T-cell (primary cell): ENCODE measurements at places on chromosomes 4 and X.

DNA sequence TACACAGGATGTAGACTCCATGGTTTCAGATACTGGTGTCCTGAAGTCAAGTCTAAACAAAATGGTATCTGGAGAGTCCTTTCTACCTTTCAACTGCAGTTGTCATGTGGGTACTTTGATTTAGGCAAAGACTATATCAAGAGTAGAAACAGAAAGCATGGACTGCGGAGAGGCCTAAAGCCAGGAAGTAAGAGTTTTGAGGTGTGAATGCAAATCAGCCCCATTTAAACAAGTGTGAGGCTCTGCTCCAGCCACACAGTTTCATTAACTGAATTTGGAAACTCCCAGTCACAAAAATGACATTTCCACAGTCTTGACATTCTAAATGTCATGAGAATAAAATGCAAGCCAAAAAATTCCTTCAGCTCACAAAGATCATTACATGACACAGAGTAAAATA is 87.2 kb upstream of the MCF2 start:
- no peak for DNase-seq

- no peak for DNase-seq
Observed at GRCh38 chrX:20382518-20383297, 116.0 kb upstream of the RPS6KA3 start.

GRCh38 chr4:182453830-182454229 is 210.6 kb downstream of the TENM3 start:
- no peak for DNase-seq

- DNase-seq, result no peak
Observed at GRCh38 chr4:39046249-39046648, 14.0 kb upstream of the TMEM156 start.

DNA sequence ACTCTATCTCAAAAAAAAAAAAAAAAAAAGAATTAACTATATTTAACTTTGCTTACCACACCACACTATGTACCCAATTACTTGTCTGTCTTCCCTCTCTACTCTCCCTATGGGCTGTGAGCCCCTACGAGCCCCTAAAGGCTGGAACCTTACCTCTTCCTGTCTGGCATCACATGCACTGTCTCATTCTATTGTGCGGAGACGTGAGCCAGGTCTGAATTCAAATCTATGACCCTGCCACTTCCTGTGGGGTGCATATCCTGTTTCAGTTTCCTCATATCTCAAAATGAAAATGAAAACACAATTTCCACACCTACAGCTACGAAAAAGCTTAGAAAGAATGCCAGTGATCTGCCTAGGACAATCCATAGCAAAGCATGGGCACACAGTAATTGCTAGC is 42.9 kb upstream of the HS3ST1 start:
- DNase-seq, result peak; percentile 59

DNA sequence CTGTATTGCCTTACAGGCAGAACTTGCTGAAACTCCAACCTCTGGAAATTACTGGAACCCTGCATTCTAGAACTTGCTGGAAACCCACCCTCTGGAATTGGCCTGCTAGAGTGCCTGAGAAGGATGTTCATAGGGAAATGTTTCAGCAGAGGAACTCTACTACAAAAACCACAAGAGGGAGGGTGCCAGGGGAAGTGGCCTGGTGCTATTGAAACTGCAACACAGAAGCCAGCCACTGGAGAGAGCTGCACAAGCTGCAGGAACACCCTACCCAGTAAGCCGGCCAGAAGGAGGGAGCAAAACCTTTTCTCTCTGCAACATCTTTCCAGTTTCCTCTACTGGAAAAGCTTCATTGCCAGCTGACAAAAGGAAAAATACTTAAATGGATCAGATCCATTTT is 2.5 kb upstream of the BRWD3 start:
- DNase-seq, result peak; percentile 35

GRCh38 chrX:7191681-7192110 is 43.7 kb upstream of the PUDP start:
- no peak for DNase-seq

- DNase-seq, result no peak
Observed at GRCh38 chr4:146637621-146638332, 916 bp upstream of the POU4F2 start.

DNA sequence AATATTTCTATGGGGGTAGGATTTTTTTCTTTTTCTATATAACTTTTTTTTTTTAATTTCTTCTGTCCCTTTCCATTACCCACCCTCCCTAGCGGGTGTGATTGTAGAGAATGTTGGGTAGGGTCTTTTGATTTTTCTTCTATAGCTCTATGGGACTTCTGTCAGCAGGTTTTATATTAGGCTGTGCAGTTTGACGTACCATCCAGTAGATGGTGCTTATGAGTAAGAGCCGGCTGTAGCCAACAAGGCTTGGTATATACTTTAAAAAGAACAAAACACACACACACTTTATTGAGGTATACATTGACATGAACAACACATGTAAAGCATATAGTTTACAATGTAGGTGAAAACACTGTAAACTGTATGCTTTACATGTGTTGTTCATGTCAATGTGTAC is 247.9 kb upstream of the POF1B start:
- DNase-seq, result no peak

- DNase-seq, result no peak
Observed at GRCh38 chrX:144327495-144327894, 443.6 kb downstream of the UBE2NL start.

DNA sequence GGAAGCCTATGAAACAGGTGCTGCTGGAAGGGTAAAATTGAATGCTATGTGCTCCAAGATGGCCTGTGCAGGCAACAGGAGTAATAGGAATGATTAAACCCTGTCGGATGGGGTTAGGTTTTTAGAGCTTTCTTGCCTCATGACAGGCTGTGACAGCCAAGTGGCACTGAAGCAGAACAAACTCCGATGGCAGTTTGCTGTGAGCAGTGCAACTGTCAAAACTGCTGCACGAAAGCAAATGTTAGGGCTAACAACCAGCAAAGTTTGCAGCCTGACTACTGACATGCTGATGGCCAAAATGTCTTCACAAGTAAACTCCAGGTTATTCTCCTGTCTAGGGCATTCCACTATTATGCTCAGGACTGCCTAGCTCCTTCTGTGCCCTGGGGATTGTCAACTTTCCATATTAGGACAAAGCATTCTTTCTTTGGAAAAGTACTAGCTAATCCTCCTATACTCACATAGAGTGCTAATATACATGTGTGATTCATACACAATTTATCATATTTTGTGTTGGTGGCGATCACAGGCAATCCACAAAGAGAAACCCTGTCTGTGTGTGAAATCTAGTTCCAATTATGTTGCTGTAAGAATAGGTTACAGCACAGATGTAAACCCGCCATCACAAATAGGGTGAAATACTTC is 486.6 kb upstream of the TENM3 start:
- DNase-seq, result no peak

- DNase-seq, result no peak
Observed at GRCh38 chr4:150366487-150366999, 215.4 kb upstream of the MAB21L2 start.

DNA sequence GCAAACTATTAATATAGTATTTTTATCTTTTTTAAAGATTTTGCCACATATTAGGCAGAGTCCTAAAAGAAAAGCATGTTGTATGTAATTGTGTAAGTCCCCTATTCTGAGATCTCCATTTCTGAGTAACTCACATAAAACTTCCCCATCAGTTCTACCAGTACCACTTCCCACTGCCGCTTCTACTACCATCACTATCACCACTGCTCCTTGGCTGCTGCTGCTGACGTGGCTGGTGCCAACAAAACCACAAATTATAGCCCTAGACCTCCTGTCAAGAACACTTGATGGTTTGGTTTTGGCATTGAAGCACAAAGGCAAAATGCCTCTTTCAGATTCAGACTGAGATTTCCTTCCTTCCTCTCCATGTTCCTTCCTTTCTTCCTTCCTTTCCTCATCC is 106.4 kb downstream of the MMRN1 start:
- no peak for DNase-seq
